ENCODE measurements at places on chromosomes 2 and 18. TPM values are rescaled to one million over a fixed set of nuclear protein-coding genes. Genes with fewer than 3 reads are reported as not detected.

PTPRN gene
- 58.1 TPM for total RNA-seq

FKBP7 gene
- total RNA-seq, result 53.5 TPM

ACKR3 gene
- not detected for total RNA-seq

SMYD1 gene
- total RNA-seq, result not detected

MTCL1 gene
- total RNA-seq, result 18.8 TPM

TEKT4 gene
- total RNA-seq, result not detected

ALK gene
- total RNA-seq, result under 0.01 TPM

DAW1 gene
- total RNA-seq, result not detected

MBD2 gene
- total RNA-seq, result 29.7 TPM

PSMA8 gene
- not detected for total RNA-seq

WNT6 gene
- not detected for total RNA-seq

GAREM2 gene
- total RNA-seq, result 0.22 TPM
